ENCODE measurements at places on chromosomes 3 and 15.

DNA sequence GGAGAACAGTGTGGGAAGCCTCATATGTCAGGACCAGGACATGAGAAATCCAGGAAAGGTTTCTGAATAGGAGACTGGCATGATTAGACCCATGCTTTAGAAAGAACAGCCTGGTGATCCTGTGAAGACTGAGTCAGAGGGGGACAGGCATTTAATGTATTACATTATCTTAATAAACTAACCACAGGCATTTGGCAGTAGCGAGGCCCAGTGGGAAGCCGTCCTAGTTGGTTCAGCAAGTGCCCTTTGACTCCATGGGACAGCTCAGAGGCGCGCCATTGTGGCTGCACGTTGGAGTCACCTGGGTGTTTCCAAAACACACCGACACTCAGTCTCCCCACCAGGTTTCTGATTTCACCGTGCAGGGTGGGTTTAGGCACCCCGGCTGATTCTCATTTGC lies 90.5 kb upstream of the DGKG start:
- no peak for DNase-seq

DNA sequence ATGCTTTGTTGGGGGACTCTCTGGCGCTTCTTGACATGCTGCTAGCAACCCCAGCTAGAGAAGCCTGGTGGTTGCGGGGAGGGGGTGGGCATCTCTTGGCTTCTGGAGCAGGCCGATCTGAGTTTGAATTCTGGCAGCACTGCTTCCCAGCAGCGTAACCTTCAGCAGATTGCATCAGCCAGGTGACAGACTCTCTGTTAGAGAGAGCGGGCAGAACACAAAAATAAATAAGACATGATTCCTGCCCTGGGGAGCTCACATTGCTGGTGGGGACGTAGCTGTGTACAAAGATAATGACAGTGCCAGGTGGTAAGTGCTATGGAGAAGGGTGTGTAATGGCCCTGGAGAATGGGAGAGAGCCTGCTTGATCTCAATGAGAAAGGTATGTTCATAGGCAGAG lies 87.4 kb downstream of the THSD4 start:
- no peak for DNase-seq

DNA sequence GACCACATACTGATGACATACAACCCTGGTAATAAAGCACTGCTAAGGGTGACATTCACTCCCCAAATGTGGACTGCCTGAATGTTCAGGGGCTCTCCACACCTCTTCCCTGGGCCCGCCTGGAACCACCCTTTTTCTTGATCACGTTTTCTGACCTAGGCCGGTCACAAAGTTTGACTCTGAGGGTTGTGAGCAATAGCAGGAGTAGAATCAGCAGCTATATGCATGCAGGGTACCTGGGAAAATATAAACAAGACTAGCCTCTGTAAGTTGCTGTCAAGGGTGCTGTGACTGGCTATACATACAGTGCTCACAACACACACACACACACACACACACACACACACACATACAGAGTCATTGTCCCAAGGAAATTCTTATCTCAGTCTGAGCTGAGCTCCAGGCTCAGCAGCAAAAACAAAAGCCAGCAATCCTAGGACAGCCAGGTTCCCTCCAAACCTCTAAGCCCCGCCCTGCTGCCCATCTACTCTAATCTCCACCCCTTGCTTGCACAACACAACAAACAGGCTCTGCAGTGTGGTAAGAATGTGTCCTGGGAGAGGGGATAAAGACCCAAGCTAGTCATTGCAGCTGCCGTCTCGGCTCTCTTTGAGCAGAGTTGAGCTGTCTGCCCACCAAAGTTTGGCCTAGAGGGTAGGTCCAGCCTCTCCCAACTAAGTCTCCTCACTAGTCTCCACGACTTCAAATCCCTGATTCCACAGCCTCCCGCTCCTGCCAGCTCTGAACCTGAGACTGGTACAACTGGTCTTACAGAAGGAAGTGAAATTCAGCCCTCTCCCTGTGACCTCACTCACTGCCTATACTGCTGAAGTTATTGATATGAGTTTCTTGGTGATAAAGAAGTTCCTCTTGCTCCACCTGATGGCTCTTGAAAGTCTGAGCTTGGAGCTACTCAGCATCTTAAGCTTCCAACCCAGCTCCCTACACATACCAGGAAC lies 2.2 kb downstream of the BMF start:
- DNase-seq = peak; percentile 44

- no peak for DNase-seq
Measured at GRCh38 chr15:79673416-79674123, 223.2 kb downstream of the MTHFS start.

GRCh38 chr3:46281551-46281950 lies 39.3 kb downstream of the CCR3 start:
- no peak for DNase-seq

GRCh38 chr15:101013769-101014675 lies 94.9 kb downstream of the LRRK1 start:
- no peak for DNase-seq

GRCh38 chr3:4894891-4895530 lies 84.2 kb upstream of the BHLHE40 start:
- DNase-seq = no peak

- no peak for DNase-seq
Measured at GRCh38 chr3:120348065-120348990, 826 bp downstream of the LRRC58 start.

DNA sequence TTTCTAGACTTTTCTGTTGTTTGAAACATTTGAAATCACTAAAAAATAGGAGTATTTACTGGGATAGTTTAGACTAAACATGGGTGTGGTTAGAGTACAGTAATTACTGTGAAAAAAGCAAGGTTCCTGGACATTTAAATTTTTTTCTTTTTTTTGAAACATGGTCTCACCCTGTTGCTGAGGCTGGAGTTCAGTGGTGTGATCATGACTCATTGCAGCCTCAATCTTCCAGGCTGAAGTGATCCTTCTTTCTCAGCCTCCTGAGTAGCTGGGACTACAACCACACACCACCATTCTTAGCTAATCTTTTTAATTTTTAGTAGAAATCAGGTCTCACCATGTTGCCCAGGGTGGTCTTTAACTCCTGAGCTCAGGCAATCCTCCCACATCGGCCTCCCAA lies 20.4 kb upstream of the CELF6 start:
- no peak for DNase-seq

- no peak for DNase-seq
Measured at GRCh38 chr3:31402117-31402516, 130.6 kb upstream of the STT3B start.

GRCh38 chr15:70754862-70755261 lies 8.5 kb downstream of the UACA start:
- DNase-seq = no peak

- DNase-seq = no peak
Measured at GRCh38 chr15:62896380-62896866, 146.1 kb upstream of the TPM1 start.

DNA sequence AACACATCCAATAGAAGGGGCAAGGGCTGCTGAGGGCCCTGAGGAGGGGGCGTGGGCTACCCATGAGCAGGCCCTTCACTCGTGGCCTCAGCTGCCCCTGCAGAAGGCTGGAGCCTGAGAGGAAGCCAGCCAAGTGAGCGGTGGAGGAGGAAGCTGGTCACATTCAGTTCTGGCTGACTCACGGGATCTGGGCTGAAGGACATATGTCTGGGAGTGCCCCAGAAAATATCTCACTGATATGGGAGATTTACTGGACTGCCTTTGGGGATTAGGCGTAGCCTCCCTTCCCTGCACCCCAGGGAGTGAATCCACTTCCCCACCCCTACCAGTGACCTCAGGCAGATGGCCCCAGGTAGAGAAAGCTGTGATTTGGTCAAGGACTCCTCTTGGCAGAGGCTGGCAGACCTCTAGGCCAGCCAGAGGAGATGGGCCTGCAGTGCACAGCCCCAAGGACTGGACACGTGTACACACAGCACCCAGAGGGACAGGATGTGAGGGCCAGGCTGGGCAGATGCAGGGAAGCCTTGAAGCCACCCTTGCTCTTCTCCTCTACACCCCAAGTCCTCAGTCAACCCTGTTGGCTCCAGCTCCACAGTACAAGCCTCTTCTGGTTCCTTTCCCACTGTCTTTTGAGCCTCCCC lies 14.2 kb upstream of the ANKDD1A start:
- no peak for DNase-seq

- DNase-seq = no peak
Measured at GRCh38 chr3:73094951-73095350, 33.5 kb downstream of the EBLN2 start.

GRCh38 chr3:123156276-123156995 lies 45.3 kb upstream of the SEC22A start:
- DNase-seq = no peak

DNA sequence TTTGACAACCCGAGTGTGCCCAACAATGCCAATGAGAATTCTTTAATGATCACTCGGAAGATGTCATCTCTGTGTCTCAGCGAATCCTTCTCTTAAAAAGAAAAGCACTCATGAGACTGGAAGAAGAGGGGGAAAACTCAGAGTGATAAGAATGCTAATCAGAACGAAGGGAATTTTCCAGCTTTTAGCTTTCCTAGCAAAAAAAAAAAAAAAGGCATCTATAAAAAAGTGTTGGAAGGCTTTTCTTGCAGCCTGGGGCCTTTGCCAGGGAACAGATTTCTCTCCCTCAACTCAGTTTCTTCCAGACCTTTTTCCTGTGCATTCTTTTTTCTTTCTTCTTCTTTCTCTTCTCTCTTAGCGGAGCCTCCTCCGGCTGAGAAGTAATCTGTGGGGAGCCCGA lies 80.5 kb upstream of the NEO1 start:
- DNase-seq = no peak

DNA sequence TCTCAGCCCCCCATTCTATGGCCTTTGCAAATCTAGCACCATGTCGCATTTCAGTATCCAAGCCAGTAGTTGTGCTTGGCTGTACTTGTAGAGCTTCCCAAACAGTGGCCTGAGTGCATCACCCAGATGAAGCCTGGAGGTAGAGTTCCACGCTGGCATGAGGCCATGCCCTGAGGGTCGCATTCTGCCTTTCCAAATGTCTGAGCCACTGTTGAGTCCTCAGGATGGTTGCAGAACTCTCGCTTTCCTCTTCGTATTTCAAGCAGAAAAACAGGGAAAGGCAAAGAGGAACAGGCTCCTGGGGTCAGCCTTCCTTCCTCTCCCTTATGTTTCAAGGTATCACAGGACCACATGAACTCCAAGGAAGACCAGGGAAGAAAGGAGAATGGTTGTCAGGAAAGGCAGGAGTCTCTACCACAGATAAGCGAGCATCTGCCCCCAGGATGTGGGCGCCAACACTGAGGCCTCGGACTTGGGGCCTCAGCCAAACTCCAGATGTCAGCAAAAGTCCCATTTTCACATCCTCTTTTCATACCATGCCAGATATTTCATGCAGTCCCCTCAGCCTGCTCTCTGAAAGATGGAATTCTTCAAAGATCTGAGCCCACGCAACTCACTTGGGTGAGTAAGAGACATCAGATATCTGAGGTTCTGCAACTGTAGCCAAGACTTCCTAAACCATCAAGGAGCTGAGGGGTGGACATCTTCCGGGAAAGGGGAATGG lies 19.4 kb upstream of the PRR20G start:
- no peak for DNase-seq

All from hypothalamus (tissue), 51 donors.